ENCODE measurements at places on chromosomes 4 and X.

GRCh38 chrX:38654302-38654701, 93.0 kb downstream of the TSPAN7 start:
- DNase-seq = no peak

GRCh38 chrX:155745792-155746191, 133.0 kb upstream of the TMLHE start:
- DNase-seq = no peak

GRCh38 chrX:124215786-124216185, 116.7 kb upstream of the TEX13D start:
- no peak for DNase-seq

DNA sequence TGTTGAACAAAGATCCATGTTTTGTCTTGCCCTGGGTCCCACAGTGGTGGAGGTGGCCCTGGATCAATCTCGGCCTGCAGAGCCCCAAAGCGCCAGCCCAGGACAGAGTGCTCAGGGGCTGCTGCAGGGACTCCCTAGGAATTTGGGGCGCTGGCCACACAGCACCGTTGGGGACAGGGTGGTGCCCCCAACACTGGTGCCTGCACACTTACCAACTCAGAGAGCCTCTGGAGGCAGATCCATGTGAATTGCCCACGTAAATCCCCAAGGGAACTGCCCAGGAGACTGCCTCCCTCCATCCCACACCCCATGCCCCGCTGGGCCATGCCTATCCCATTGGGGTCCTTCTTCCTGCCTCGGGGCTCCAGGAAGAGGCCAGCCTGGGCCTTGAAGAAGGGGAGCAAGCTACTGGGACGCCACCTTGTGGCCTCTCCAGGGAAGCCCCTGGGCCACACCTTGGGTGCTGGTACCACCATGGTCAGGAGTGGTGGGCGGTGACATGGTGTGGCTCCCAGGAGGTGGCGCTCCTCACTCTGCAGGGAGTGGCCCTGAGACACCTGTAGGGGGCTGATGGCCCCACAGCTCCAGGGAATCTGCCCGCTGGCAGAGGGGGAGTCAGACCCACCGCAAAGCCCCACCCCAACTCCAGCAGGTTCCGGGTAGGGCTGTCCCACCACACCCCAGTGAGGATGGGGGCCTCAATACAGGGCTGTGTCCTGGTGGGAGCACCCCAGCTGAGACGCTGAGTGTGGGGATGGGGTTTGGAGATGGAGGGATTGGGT, 22.8 kb downstream of the CFAP99 start:
- DNase-seq = peak; percentile 49

GRCh38 chr4:93317561-93317960, 511.0 kb upstream of the ATOH1 start:
- no peak for DNase-seq

All from GF-D8 (cell line).